Cardiac fibroblast (primary cell): ENCODE measurements at places on chromosomes 7 and 10.
A peak's percentile ranks its signal among the peaks of the same experiment; 100 is the strongest.

DNA sequence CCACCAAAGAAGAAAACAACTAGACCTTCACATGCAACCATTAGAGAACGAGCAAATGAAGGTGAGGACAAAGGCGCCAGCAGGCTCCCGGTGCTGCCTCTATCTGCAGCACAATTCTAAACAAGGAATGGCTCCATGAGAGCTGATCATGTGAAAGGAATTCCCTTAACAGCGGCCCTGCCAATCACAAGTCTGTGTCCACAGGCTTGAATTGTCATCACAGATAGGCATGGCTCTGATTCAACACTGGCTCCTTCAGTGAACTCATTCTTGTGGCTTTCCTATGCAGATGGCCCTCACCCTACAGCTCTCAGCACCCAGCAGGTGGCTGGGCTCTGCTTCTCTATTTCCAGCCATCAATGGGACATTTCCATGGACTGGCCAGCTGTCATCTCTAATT, 36.2 kb downstream of the LAMB1 start:
- peak; percentile 89 for DNase-seq

GRCh38 chr7:4880218-4880617, 3.3 kb downstream of the RADIL start:
- DNase-seq = peak; percentile 10

DNA sequence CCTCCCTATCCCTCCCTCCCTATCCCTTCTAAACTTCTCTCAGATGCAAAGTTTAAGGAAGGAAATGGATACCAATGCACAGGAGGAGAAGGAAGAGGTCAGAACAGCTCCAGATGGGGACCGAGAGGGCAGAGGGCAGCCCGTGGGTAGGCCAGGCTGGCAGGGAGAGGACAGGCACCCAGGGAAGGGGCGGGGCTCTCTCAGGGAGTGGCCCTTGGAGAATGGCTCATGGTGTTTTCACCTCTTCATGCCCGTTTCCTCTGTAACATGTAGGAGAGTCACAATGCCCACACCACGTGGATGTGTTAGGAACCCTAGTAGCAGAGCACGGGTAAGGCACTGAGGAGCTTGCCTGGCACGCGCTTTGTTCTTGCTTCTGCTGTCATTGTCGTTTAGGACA, 264.5 kb downstream of the CELF2 start:
- no peak for DNase-seq

- no peak for DNase-seq
Observed at GRCh38 chr7:27362026-27362425, 119.4 kb downstream of the EVX1 start.

DNA sequence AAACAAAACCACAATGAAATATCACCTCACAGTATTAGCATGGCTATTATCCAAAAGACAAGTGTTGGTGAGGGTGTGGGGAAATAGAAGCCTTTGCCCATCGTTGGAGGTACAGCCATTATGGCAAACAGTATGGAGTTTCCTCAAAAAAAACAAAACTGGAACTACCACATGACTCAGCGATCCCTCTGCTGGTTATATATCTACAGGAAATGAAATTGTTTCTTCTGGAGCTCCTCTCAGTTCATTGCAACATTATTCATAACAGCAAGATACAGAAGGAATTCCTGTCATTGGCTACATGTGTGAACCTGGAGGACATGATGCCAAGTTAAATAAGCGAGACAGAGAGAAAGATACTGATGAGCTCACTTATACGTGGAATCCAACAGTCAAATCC, 2.4 kb upstream of the UBE3C start:
- peak; percentile 91 for DNase-seq

DNA sequence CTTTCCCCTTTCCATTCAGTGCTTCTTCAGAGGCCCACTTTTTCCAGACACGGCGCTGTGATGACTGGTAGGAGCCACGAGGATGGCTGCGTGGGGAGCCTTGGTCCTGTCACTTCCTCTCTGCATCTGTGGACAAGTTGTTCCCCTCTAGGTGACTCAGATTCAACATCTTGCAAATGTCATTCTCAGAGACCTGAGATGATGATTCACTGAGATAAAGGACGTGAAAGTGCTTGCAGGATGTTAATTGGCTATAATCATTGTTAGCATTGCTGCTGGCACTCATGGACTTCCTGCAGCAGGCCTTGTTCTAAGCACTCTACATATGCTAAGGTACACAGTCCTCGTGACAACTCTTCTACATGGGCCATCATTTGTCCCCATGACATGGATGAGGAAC, 489.8 kb upstream of the ZMIZ1 start:
- peak; percentile 29 for DNase-seq

DNA sequence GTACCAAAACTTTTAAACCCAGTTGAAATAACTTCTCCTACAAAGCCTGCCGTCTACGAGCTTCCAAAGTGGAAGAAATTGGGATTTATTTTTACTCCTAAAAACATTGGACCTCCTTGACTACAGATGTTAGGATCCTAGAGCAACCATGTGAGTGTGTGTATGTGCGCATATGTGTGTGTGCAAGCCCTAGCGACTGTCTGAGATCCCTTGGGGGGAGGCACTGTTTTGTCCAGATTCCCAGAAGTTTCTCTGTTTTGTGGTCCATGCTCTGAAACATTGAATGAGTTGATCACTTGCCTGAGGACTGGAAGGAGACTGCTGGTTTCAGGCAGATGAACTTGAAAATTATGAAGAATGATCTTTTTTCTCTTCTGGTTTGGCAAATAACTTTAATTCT, 312.3 kb upstream of the ZNF32 start:
- no peak for DNase-seq

GRCh38 chr10:120791316-120791715, 59.8 kb upstream of the WDR11 start:
- no peak for DNase-seq

DNA sequence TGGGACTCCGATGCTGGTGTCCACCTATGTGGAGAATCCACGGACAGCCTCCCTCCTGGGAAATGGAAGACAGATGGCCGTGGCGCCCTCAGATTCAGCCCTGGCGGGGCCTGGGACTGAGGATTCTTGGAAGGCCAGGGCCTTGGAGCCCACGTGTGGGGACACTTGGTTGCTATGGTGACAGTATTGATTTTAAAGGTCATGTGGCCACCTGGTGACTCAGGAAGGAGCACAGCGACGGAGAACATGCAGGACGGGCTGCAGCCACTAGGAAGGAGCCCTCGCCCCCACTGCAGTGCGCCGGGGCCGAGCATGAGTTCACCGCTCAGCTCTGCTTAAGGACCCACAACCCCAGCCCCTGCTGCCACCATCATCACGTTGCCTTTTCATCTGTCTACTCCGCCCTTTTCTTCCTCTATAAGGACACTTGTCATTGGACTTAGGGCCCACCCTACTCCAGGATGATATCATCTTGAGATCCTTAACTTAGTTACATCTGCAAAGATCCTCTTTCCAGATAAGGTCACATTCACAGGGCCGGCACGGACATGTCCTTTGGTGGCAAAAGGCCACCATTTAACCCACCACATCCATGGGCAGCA, 3.7 kb upstream of the STK32C start:
- no peak for DNase-seq

GRCh38 chr10:102673236-102673818, 29.0 kb downstream of the TRIM8 start:
- no peak for DNase-seq

GRCh38 chr10:99456931-99457288, 26.5 kb upstream of the GOT1 start:
- DNase-seq = no peak

DNA sequence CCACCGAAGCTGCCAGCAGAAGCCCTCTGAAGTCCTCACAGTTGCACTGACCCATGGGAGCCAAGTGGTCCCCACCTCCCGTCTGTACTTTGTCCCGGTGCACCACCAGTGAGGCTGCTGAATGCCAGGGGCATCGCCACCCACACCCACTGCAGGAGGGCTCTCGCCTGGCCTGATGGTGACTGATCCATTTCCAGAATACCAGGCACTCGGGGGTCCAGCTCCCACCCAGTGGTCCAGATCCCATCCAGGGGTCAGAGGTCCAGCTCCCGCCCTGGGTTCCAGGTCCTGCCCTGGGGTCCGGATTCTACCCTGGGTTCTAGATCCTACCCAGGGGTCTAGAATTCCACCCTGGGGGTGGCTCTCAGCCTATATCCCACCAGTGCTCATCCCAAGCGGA, 9.1 kb upstream of the JAKMIP3 start:
- no peak for DNase-seq

DNA sequence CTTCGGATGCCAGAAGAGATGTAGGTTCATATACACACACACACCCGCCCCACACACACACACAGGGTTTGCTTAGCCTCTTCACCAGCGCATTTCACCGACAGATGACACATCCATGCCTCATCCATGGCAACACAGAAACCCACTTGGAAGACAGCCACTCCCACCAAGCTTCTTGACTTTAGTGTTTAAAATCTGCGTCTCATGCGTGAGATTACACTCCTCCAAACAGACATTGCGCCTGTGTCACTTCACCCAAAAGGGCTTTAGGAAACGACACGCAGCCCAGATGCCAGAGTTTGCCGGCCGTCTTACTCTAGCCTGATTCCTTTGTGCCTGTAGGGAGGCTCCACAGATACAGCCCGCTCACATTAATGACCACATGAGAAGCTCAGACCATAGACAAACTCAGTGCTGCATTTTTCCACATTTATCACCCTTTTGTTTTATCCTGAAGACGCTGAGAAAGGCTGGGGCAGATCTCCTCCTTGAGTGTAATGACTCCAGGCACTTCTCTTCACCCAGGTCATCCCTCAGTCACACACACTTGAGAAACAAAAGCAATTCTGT, 73.8 kb downstream of the DIP2C start:
- peak; percentile 64 for DNase-seq

DNA sequence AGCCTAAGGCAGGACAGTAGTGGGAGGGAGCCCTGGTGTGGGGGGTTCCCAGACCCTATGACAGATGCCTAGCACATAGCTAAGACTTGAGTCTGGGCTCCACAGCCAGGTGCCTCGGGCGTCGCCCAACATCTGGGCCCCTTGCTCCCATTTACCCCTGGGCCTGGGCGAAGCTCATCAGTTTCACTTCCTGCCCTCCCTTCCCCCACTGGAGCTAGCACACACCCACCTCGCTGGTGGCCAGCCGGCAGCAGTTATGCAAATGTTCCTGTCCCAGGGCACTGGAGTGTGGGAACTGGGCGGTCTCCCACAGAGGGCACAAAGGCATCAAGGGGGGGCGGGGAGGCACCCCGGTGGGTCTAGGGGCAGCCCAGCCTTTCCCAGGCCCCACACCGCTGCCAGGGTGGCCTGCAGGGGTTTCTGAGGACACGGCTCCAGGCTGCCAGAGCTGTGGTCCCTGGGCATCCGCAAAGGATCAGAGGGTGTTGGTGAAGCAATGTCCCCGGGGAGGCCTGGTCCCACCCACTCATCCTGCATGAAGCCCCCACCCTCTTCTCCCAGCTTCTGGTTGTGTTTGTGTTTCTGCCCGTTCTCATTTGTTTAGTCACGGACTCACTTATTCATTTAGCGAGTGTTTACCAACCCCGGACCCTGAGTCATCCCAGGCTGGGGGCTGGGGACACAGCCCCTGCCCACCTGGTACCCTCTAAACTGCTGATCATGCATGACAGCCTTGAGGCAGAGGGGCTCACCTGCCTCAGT, 20.4 kb downstream of the SH2B2 start:
- peak; percentile 63 for DNase-seq

- DNase-seq = peak; percentile 96
Observed at GRCh38 chr7:75842836-75843446, 29.3 kb upstream of the CCL24 start.

DNA sequence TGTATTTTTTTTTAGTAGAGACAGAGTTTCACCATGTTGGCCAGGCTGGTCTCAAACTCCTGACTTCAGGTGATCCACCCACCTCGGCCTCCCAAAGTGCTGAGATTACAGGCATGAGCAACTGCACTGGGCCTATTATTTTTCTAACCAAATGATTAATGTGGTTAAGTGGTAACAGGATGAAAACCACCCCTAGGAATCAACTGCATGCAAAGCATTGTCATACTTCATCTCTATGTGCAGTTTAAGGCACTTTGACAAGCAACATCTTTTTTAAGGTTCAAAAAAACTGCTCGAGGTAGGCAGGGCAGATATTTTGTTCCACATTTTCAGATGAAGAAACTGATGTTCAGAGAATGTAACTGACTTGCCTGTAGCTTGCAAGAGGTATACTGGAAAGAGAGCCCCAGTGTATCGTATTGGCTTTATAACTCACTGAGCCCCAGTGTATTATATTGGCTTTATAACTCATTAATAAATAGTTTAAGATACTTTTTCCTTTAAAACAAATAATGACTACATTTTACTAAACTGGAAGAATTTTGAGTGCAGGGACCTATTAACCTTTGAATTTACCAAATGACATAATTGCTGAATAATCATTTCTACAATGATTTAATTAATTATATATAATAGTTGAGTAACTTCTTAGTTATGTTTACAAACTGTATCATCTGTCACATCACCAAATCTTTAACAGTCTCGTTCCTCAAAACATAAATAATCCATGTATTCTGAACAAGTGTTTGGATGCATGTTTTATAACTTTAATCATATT, 38.1 kb downstream of the RTKN2 start:
- peak; percentile 60 for DNase-seq

DNA sequence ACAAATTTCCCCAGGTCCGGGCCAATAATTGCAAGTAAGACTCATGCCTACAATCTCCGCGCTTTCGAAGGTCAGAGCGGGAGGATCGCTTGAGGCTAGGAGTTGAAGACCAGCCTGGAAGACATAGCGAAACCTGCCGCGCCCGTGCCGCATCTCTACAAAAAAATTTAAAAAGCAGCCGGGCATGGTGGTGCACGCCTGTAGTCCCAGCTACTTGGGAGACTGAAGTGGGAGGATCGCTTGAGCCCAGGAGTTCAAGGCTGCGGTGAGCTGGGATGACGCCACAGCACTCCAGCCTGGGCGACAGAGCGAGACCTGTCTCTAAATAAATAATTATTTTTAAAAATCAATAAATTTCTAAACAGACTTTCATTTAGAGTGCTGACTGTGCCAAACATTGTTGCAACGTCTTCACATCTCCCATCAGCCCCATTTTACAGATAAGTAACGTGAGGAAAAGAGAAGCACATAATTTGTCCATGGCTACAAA, 494 bp upstream of the CFAP43 start:
- DNase-seq = no peak

DNA sequence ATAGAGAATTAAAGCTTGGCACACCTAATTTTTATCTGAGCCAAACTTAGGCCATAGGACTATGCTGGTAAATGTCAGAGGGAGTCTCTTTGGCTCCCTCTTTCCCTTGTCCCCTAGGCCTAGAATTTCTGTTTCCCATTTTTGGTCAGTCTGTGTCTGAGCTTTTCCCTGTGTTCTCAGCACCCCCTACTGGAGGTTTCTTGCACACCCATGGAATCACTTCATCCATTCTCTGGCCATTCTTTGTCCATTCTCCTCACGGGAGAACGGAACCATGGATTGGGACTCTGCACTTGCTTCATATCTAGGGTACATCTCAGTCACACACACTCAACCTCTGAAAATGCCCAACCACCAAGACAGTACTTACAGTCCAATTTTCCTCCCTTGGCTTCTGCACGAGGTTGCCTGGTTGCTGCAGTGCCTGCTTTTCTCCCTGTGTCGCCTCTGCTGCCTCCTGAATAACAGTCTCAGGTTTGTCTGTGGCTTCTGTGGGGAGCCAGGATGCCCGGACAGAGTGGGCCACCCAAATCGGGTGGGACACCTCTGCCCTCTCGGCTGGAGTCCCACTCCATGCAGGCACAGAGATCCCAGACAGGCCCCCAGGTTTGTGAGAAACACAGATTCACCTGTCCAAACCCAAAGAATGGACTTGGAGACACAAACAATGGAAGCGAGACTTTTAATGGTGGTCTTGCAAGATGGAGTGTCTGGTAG, 35.1 kb upstream of the DNAH11 start:
- DNase-seq = peak; percentile 57
